ENCODE measurements at places on chromosomes 3 and 15. TPM values are rescaled to one million over a fixed set of nuclear protein-coding genes. Genes with fewer than 3 reads are reported as not detected.

The OR5K2 gene
- total RNA-seq = not detected

The NDN gene
- total RNA-seq = not detected

The IQCF5 gene
- total RNA-seq = not detected

The RHOV gene
- total RNA-seq = 0.15 TPM

DNA sequence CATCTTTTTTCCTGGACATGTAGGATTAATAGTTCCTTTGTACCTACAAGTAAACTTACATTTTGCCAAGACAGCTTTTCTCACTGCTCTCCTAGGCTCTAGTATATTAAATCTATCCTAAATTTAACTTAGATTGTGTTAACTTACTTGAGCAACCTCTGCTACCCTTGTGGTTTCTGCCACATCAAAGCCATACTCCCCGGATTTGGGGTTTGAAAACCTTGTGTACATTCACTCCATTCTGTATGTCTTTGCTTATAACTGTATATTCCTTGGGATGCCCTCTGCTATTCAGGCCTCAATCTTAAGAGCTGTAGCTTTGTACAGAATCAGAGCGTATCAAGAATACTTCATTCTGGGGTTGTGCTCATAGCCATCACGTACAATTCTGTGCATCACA, 60.4 kb downstream of the ARIH1 start:
- no peaks in the 10 kb centered on the region for H3K4me1 ChIP-seq
- no peaks in the 10 kb centered on the region for H3K27me3 ChIP-seq
- H3K27ac ChIP-seq = no peak overlapping the region
- DNase-seq = no peak
- H3K36me3 ChIP-seq = peaks cover 5% of the 10 kb centered on the region

Data from HepG2 (cell line).